ENCODE measurements at places on chromosomes 3 and 15.

- DNase-seq = no peak
These were observed 358.0 kb upstream of the TGFBR2 start for GRCh38 chr3:30248423-30248822.

DNA sequence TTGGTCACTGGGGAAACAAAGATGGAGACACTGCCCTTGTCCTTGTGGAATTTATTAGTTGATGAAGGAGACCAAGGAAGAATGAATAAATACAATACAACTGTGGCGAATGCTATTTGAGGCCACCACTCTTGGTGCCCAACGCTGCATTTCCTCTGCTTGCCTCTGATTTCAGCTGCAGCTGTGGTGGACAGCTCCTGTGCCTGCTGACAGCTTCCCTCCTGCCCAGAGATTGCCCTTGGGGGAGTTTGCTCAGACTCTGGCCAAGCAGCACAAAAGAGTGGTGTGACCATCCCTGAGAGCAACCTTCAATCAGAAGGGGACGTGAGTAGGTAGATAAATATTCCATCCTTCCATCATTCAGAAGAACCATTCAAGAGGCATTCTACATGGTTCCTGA is 64.6 kb upstream of the FHIT start:
- no peak for DNase-seq

DNA sequence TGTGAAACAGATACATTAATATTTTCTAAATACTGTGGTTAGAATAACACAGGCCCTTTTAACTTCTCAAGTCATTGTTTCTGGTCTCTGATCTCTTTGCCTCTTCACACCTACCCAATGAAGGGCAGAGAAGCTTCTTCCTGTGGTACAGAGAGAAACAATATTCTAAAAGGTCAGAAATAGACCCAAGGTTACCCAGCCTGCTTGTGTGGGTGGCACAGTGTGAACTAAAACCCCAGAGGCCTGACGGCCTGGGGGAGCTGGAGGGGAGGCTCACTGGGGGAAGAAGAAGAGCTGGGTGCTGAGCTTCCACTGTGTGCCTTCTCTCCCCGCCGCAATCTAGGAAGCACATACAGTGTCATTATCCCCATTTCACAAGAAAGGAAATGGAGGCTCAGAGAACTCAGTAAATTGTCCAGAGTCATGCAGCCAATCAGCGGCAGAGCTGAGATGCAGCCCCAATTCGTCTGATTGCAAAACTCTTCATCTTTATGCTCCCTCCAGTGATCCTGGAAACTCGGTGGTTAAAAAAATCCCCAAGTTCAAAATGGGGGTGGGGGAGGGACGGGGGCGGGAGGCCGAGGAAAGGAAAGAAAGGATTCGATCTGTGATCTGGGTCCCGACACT is 64.1 kb upstream of the HEG1 start:
- no peak for DNase-seq

- no peak for DNase-seq
These were observed 31.5 kb upstream of the FBLN2 start for GRCh38 chr3:13517253-13517977.

Data from NCI-H748 treated with DMSO at 0.1 percent for 48 hours (cell line).